Right atrium auricular region (tissue), 2 donors: ENCODE measurements at places on chromosomes 3 and 15. TPM values are rescaled to one million over a fixed set of nuclear protein-coding genes. Genes with fewer than 3 reads are reported as not detected.
A peak's percentile ranks its signal among the peaks of the same experiment; 100 is the strongest.

- peak; percentile 89 for DNase-seq
These were observed at the start of gene JMJD7 for GRCh38 chr15:41827880-41828806. Gene JMJD7, plus strand, starts transcription at chr15:41828092. Its CDS starts 33 bp downstream, at chr15:41828125.

- DNase-seq, result no peak
These were observed 12.5 kb upstream of the CAMKV start for GRCh38 chr3:49882166-49882565.

GRCh38 chr3:99873269-99874102 is 55.8 kb downstream of the CMSS1 start:
- DNase-seq, result no peak

- no peak for DNase-seq
These were observed 325 bp downstream of the ALCAM start for GRCh38 chr3:105367063-105367405.

- DNase-seq, result no peak
These were observed 276.0 kb downstream of the SOX2 start for GRCh38 chr3:181987736-181988135.

DNA sequence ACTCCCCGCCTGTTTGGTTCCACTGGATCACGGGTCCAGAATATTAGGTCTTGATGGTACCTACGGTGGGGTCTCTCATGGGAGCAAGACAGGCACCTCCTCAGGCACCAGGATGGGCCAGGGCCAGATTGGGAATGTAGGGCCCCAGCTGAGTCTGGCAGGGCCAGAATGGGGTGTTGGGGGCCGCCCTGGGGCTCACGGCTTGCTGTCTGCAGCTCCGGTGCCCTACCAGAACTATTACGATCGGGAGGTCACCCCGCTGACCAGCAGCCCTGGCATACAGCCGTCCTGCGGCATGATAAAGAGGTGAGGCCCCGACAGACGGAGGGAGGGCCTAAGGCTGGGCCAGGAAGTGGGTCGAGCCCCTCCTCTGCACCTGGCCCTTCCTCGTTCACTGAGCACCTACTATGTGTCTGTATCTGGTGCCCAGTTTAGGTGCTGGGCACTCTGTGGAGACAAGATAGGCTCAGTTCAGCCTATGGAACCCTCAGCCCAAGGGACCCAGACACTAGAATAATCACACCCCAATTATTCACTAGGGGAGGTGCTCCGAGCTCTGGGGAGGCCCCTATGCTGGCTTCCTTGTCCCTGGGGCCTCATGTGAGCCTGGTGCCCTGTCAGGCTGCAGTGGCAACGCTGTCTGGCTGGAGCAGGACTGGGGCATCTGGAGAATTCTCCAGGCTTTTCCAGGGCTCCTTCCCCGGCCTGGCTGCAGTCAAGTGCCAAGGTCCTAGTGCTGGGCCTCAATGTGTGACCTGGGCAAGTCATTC is 37.9 kb downstream of the PSTPIP1 start:
- peak; percentile 36 for DNase-seq

ZWILCH gene
- total RNA-seq, result 0.89 TPM
